Esophagus mucosa (tissue), 1 donor: ENCODE measurements at places on chromosomes 1 and 21.

GRCh38 chr1:65105596-65105995, 42.4 kb upstream of the AK4 start:
- ATAC-seq: no peak

GRCh38 chr1:8856689-8857412, 21.6 kb downstream of the ENO1 start:
- ATAC-seq: peak; percentile 24

DNA sequence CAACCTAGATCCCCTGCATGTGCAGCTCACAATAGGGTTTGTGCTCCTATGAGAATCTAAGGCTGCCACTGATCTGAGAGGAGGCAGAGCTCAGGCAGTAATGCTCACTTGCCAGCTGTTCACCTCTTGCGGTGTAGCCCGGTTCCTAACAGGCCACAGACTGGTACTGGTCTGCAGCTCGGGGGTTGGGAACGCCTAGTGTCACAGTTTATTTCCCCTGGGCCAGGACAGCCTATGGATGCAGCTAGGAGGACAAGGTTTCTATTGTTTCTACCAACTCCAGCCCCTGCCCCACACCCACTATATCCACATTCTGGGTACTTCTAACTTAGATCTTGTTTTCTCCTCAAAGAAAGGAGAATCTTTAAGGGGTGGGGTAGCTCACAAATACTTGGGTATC, 58.7 kb upstream of the PRRC2C start:
- ATAC-seq: no peak

DNA sequence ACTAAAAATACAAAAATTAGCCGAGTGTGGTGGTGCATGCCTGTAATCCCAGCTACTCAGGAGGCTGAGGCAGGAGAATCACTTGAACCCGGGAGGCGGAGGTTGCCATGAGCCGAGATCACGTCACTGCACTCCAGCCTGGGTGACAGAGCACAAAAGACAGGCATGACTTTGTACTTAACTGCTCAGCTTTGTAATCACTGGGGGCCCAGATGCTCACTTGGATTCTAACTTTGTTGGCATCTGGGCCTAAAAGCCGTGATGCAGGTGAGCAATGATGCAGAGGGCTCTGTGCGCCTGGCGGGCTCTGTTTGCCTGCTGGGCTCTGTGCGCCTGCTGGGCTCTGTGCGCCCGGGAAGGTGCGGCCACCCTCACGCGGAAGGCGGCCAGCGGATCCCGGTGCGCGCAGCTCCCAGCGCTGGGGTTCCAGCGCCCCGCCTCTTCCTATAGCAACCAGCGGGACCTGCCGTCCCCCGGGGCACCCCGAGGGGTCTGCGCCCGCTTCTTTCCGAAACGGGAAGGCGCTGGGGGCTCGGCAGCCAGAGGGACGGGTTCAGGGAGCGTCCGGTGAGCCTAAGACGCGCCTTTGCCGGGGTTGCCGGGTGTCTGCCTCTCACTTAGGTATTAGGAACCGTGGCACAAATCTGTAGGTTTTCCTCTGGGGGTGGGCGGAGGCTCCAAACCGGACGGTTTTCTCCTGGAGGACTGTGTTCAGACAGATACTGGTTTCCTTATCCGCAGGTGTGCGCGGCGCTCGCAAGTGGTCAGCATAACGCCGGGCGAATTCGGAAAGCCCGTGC, 31.7 kb downstream of the PRMT2 start:
- ATAC-seq: peak; percentile 29

- ATAC-seq: no peak
Measured at GRCh38 chr1:37161171-37161570, 126.9 kb upstream of the GRIK3 start.

DNA sequence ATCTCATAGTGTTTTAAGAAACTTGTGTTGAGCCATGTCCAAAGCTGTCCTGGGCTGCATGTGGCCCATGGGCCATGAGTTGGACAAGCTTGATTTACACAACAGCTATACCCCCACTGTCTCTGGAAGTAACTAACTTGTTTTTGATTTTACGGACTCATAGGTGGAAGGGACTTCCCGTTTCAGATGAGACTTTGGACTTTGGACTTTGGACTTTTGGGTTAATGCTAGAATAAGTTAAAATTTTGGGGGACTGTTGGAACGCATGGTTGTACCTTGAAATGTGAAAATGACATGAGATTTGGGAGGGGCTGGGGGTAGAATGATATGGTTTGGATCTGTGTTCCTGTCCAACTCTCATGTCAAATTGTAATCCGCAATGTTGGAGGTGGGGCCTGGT, 52.6 kb upstream of the ZSWIM5 start:
- ATAC-seq: no peak
